ENCODE measurements at places on chromosomes 5 and 9.

DNA sequence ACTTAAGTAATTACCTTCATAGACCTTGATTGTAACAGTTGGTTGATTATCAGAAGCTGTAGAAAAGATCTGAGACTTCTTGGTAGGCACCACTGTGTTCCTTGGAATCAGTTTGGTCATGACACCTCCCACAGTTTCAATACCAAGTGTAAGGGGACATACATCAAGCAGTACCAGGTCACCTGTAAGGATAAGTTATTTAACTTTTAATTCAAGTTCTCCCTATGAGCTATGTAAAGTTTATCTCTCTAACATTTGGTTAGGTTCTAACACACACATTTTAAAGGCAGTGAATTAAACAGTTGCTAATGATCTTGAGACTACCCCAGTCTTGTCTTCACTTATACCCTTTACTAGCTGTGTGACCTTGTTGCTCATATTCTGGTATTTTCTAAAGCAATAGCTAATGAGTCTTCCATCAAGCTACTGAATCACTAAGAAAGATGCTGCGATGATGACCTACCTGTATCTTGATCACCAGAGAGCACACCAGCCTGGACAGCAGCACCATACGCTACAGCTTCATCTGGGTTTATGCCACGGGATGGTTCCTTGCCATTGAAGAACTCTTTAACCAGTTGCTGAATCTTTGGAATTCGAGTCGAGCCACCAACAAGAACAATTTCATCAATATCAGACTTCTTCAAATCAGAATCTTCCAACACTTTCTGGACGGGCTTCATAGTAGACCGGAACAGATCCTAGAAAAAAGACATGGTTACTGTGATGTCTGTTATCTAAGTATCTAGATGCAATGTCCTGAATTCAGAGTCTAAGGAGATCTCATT, 2.8 kb downstream of the HSPA5 start:
- no peak for DNase-seq

GRCh38 chr9:115002371-115003120, 72.2 kb upstream of the TNFSF8 start:
- DNase-seq: no peak

GRCh38 chr5:37724395-37725125, 115.3 kb downstream of the GDNF start:
- no peak for DNase-seq

DNA sequence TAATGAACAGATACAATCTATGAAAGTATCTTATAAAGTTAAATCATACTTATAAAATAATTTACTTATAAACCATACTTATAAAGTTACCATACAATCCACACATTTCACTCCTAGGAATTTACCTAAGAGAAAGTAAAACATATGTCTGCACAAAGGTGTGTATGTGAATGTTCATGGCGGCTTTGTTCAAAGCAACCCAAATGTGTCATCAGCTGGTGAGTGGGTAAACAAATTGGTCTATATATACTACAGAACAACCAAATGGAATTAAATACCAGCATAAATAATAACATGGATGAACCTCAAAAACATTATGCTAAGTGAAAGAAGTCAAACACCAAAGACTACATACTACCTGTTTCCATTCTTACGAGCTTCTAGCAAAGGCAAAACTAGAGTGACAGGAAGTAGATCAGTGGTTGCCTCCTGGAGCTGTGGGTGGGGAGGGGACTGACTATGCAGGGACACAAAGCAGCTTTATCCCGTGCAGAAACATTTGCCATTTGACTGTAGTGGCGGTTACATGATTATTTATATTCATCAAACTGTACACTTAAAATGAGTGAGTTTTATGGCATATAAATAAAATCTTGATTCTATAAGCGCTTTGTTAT, 10.6 kb downstream of the TRAF1 start:
- no peak for DNase-seq

GRCh38 chr9:2255128-2255527, 240.0 kb downstream of the SMARCA2 start:
- DNase-seq: no peak

DNA sequence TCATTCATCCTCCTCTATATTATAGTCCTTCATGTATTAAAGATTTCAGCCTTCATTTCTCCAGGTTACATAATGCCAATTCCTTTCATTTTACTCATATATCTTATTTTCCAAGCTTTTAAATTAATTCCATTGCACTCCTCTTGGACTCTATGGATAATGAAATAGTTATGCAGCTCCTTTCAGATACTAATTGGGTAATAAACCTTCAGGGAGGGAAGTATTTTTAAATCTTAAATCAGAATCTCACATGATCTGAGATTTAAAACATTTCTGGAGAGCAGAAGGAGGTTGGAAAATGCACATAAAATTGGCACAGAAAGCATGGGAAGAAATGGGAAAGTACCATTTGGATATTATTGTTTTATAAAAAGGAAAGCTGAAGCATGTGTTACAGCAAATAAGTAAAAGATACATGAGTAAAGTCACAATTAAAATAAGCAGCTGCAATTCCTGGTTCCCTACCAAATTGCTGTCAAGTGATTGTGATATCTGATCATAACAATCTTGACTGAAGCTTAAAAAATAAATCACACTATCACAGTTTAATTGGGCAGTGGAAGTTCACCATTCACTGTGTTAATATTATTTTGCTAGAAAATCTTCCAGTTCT, 257.9 kb upstream of the NREP start:
- no peak for DNase-seq

- no peak for DNase-seq
Measured at GRCh38 chr9:101791938-101792337, 53.5 kb upstream of the GRIN3A start.

- no peak for DNase-seq
Measured at GRCh38 chr9:85056203-85056572, 386.7 kb downstream of the NTRK2 start.

DNA sequence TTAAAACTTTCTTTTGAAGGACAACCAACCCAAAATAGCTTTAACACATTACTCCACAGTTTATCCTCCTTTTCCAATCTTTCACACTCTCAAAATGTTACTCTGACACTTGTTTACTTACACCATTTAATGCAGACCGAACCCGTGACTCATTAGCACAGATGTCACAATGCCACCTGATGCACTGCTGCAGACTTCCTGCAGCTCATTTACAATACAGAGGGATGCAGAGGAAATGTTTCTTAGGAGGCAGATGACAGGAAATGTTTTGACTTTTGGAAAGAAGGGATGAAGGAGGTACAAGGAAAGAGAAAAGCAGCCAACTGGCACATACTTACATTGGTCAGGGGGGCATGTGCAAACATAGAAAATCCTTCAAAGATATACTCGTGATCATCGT, 39.0 kb downstream of the DROSHA start:
- DNase-seq: no peak

- DNase-seq: peak; percentile 9
Measured at GRCh38 chr5:123549256-123549904, 37.4 kb downstream of the CSNK1G3 start.
